ENCODE measurements at places on chromosomes 16 and 17. TPM values are rescaled to one million over a fixed set of nuclear protein-coding genes. Genes with fewer than 3 reads are reported as not detected.

Gene SPAG9
- 120 TPM for total RNA-seq

Gene PIK3R5
- total RNA-seq = not detected

Gene CLDN6
- not detected for total RNA-seq

Gene SDK2
- total RNA-seq = 0.08 TPM

Gene MPP3
- total RNA-seq = 10.5 TPM

Gene KRTAP3-2
- total RNA-seq = not detected

Gene NPIPA3
- total RNA-seq = 1.2 TPM

Gene RNF167
- total RNA-seq = 13.3 TPM

Gene NLRP1
- 7.3 TPM for total RNA-seq

Gene MYH3
- 0.30 TPM for total RNA-seq

Gene TMEM204
- 19.0 TPM for total RNA-seq

Gene SYNGR3
- total RNA-seq = 0.94 TPM

Gene TBC1D3G
- total RNA-seq = not detected

Gene HNF1B
- not detected for total RNA-seq

Gene UNC13D
- 0.82 TPM for total RNA-seq

Gene NEUROD2
- total RNA-seq = not detected

Gene OR1A2
- total RNA-seq = not detected

Gene SOCS1
- 0.70 TPM for total RNA-seq

Gene SLC46A1
- total RNA-seq = 4.3 TPM

Gene ASB16
- total RNA-seq = not detected

Gene TMEM238L
- not detected for total RNA-seq

Gene TBC1D3C
- not detected for total RNA-seq

Gene SULT1A2
- total RNA-seq = not detected

Gene NGFR
- total RNA-seq = 1.5 TPM

Gene C17orf58
- 10.8 TPM for total RNA-seq

All from smooth muscle cell of the coronary artery (primary cell).